ENCODE measurements at places on chromosomes 1 and 21.

DNA sequence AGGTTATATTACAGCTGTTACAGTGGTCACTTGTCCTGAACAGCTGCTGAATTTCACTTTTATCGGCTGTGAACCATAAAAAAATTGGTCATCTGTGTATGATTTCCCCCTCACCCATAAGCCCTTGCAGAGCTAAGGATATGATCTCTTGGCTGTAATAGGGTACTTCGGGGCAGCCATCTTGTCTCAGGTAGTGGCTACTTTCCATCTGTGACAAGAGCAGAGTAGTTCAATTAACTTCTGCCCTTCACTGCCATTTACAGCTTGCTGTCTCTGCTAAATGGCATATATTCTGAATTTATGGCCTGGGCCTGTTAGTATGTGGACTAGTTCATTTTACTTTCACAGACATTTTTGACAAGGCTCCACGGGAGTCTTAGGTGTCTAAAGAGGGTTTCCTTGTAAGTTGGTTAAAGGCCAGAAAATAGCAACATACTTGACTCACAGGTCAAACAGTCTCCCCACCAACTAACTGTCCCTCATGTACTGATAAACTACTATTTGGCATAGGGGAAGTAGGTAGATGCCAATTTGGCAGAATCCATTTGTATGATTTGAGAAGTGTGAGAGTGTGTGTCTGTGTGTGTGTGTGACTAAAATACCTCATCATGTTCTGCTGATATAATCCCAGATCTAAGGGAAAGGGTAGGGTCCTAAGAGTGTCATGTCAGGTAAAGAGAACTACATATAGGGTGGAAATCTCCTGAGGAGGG is 151.6 kb downstream of the KCTD3 start:
- no peak for DNase-seq

DNA sequence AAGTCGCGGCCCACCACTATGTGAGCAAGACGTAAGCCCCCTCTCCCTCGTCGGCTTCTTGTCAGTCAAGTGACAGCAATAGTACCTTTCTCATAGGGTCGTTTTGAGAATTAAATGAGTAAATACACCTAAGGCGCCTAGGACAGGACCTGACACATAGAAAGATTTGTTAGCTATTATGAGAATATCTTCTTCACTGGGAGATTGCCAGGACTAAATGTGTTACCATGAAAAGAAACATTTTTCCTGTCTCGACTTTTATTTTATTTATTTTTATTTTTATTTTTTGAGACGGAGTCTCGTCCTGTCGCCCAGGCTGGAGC is 798 bp downstream of the PMF1 start:
- no peak for DNase-seq

GRCh38 chr1:8985915-8986813 is 40.1 kb downstream of the SLC2A7 start:
- DNase-seq = peak; percentile 61

DNA sequence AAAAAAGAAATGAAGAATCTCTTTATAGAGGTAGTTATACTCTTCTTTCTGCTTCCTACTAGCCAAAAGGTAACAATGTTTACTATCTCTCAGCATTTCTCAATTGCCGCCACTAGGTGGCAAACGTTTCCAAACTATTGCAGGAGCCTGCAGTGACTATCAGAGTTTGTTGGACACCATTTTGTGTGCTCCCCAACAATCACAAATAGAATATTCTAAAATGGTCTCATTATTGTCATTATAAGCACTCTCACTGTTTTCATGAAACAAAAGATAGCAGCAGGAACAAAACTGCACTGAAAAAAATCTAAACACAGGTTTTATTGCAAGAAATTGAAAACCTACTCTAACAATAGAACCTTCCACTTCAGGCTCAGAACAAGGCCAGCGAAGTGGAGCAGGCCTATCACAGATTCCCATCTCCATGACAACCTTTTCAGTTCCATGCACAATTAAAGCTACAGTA is 83.9 kb upstream of the PLPPR4 start:
- DNase-seq = peak; percentile 87

DNA sequence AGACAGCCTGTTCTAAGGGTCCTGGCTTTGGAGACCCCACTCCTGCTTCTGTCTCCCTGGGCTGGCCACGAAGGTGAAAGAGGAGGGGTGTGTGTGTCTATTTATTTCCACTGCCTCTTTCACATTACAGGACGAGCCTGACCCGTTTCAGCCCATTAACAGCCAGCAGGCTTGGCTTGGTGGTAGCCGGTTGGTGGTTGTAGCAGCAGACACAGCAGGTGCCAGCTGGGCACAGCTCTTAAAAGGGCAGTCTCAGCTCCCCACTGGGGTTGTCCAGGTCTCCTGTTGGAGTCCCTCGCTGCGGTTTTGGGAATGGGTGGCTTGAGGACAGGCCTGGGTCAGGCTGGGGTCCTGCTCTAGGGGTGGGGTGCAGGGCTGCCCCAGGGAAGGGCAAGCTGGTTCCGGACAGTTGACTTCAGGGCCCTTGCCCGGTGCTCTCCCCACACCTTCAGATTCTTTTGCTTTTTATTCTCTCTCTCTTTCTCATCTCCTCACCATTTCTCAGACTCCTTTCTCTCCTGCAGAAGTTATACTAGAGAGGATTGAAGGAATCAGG is 84.6 kb downstream of the ACTL8 start:
- DNase-seq = no peak

DNA sequence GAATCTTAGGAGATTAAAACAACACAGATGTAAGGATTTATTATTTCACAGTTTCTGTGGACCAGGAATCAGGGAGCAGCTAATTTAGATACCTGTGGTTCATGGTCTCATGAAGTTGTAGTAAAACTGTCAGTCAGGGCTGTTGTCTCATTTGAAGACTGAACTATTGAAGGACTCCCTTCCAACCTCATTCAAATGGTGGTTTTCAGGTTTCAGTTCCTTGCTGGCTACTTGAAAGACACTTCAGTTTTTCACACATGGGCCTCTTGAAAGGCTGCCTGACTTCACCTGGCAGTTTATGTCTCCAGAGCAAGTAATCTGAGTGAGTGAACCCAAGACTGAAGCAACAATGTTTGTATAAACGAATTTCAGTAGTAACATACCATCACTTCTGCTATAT is 915.9 kb downstream of the PLA2G4A start:
- DNase-seq = no peak

- DNase-seq = peak; percentile 90
Observed at GRCh38 chr1:225453797-225454648, 26.2 kb upstream of the LBR start.

GRCh38 chr1:21539933-21540332 is 30.7 kb downstream of the ALPL start:
- DNase-seq = no peak

DNA sequence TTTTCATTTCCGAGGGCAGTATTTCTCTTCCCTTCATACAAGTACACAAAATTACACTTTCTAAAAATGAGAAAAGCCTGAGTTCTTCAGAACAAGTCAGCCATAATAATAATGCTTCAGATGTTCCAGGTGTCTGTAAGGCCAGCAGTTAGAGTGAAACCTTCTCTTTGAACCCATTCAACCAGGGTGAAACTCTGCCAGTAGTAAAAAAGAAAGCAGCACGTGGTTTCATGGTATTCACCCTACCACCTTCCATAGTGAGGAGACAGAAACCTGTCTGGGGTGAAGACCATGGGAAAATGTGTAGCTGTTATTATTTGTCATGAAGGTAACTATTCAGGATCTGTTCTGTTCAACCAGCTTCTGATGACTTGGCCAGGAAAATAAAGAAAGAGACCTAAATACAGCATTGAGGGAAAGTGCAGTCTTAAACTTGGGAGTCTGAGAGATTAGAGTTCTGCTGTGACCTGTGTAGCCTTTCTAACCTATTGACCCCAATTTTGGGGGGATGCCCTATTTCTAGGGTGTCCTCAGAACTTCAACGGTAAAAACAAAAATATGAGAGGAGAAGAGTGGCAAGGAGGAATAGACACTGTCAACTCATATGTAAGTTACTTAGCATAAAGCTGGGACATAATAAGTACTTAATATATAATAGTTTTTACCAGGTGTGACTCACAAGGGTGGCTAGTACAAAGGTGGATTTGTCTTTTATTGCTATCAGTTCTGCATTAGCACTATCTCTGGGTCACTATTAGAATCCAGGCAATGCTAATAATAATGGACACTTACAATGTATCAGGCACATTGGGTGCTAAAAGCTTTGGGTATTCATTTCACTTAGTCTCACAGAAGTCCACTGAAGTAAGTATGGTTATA is 70.0 kb upstream of the TNFSF4 start:
- DNase-seq = no peak

DNA sequence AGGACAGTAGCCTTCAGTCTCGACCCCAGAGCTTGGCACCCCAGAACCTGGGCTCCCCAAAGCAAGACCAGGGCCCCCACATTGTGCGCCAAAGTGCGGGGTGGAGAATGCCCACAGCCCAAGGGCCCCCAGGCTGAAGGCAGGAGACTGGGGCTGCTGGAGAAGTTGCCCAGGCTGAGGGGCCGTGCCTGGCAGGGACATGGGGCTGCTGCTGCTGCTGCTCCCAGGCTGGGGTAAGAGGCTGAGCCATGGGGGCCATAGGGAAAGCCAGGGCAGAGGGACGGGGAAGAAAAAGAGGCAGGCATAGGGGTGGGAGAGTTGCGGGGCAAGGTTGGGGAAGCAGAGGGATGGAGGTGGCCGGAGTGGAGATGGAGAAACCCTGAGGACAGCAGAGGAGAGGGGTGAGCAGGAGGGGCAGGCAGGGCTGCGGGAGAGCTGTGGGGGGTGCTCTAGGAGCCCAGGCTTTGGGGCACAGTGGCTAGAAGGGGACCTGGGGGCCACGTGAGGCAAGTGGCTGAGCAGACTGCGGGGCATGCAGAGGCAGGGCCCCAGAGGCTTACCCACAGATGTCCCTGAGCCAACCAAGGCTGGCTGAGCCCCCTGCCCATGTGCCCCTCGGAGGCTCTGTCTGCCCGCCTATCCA is 18.9 kb downstream of the SLC27A3 start:
- no peak for DNase-seq

DNA sequence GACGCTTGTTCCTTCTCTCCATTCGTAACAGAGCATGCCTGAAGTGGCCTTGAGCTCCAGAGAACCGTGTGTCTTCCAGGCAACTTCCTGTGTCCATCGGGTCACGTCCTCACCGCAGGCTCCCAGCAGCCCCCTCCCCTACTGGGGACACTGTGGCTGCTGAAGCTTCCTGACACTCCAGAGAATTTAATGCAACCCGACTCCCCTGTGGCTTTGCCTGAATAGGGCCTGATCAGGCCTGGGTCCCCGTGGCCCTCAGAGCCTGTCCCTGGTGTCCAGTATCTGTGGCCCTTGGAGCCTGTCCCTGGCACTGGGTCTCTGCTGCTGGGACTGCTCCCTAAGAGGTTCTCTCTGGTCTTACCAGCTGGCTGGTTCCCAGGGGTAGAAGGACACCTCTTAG is 219.7 kb upstream of the VAMP3 start:
- DNase-seq = no peak

DNA sequence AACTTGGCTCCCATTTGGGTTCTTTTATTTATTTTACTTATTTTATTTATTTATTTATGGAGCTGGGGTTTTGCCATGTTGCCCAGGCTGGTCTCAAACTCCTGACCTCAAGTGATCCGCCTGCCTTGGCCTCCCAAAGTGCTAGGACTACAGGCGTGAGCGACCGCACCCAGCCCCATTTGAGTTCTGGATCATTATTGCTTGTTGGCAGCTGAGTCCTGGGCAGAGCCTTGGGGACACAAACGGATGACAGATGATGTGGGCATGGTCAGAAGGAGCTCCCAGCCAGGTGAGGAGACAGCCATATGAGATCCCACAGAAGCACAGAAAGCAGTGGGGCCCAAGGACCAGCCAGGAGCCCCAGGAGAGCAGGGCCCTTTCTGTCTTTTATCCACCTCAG is 254.0 kb downstream of the MATN1 start:
- no peak for DNase-seq

GRCh38 chr1:173122958-173123852 is 72.5 kb upstream of the TNFSF18 start:
- no peak for DNase-seq

- no peak for DNase-seq
Observed at GRCh38 chr1:18481921-18482701, 1.4 kb downstream of the KLHDC7A start.

DNA sequence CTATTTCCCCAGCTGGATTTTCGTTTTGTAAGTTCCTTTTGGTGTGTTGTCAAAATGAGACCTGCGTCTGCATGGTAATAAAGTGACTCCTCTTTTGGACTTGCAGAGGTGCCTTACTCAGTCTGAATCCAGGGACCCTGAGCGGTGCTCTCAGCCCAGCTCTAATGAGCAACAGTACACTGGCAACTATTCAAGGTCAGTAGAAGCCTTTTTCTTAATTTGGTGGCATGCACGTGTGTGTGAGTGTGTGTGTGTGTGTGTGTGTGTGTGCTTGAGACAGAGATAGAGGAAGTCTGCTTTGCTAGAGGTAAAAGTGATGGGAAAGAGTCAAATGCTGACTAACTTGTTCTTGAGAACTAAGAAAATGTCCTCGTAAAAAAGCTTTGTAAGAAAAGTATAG is 105.4 kb downstream of the CD247 start:
- DNase-seq = no peak

DNA sequence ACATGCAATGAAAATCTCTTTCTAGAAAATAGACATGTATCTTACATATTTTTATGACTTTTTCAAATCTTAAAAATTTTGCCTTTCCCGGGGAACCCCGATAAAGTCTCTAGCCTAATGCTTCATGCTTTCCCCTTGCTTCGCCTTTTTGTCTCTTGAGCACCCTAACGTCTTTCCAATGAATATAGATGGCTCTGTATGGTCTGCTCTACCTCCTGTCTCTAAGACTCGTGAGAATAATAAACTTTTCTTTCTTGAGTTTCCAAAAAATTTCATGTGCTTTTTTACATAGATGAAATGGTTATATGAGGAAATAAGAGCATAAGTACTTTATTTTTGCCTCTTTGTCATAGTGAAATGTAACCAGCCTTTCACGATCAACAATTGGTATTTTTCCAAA is 202.6 kb downstream of the PDE4B start:
- DNase-seq = no peak

DNA sequence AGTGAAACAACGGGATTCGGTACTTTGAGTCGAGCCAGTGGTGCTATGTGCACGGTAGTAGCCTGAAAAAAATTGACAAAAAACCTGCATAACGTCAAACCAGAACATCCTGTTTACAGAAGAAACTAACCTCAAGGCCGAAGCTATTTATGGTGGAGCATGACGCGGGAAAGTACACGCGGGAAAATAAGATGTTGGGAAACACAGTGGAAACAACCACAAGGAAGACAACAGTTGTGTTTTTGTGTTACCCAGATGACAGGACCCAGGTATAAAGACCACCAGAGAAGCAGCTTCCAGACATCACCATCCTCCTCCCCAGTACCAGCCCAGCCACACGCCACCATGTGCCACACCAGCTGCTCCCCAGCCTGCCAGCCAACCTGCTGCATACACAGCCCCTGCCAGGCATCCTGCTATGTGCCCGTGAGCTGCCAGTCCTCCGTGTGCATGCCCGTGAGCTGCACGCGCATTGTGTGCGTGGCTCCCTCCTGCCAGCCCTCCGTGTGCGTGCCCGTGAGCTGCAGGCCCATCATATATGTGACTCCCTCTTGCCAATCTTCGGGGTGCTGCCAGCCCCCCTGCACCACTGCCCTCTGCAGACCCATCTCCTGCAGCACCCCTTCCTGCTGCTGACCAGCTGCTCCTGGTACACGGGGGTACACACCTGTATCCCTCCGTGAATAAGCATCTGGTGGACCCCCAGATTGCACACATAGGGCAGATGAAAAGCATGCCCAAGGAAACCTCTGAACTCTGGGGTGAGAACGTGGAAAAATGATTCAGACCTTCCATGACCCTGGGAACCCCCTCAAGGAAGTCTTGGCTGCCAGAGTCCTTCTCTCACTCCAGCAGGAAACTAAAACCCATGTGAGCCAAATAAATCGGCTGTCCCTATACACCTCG is at the start of gene KRTAP12-3:
TSS of gene KRTAP12-3 (plus strand) at position 298 of the 906 bp plus-strand sequence. CDS start at position 346, 48 bp downstream.
- peak; percentile 37 for DNase-seq

Data from NCI-H1694 (cell line).